Kasumi-1 (cell line): ENCODE measurements at places on chromosomes 5 and 9.
A peak's percentile ranks its signal among the peaks of the same experiment; 100 is the strongest.

DNA sequence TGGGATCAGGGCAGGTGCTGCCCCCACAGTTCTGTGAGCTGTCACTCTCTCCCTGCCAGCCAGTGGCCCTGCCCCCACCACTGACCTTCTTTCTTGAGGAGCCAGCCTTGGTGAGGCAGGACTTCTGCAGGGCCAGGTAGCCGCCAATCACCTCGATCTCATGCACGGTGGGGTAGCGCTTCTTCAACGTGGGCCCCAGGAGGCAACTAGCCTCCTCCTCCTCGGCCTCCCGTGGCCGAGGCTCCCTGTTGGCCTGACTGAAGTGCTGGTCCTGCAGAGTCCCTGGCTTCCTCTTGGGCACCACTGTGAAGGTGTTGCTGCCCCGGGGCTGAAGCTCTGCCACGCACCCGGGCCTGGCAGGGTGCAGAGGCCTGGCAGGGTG, 1.6 kb downstream of the TPRN start:
- no peak for DNase-seq

DNA sequence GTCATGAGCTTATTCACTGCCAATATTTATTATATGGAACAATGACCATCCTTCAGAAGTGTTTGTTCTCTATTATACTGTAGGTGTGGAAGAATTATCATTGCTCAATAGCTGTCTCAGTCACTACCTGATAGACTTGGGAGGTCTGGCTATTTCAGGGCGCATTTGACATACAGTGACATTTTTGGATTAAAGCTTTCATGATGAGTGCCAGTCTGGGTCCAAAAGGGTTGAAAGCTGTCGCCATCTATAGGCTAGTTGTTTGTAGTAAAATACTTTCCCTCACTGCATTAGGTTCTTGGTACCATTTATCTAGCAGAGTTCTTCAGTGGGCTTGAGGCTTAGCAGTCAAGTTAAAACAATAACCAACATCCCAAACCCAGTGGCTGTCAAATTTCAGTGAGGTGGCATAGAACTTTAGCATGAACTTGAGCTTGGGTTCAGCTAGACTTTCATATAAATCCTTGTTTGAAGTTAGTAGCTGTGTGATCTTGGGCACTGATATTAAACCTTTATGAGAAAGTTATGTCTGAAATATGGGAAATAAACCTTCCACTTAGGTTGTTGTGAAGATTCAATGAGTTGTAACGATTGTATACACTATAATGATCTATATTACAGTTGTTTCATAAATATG, 110.5 kb upstream of the CDKN2B start:
- DNase-seq = peak; percentile 8

DNA sequence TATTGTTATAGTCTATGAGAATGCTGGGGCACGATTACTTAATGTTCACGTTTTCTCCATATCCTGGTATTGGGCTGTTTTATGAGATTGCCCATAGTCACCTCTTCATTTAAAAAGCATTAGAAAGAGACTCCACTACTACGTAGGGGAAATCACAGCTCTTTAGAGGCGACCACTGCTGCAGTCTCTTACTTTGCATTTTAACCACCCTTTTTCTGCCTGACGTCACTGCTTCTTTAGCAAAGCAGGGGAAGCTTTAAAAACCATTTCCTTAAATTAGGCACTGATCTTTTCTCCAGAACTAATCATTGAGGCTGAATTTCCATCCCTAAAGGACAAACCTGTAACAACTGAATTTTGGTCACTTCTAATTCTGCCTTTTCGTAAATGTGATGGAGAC, 38.9 kb downstream of the ZNF608 start:
- no peak for DNase-seq

GRCh38 chr9:101460965-101461364, 25.4 kb upstream of the ALDOB start:
- no peak for DNase-seq

DNA sequence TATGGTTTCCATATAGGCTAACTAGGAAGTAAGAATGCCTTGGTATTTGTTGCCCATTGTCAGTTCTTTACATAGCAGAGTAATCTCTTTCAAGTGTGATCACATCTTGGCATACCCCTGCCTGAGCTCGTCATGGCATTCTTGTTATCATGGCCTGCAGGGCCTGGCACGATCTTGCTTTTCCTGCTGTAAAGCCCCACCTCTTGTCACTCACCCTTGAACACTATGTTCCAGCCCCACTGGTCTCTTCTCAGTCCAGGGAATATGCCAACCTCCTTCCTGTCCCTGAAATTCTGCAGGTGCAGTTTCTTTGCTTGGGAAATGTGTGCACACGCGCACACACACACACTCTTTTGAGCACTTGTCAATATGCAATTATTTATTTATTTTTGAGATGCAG, 250.2 kb upstream of the DMRT1 start:
- no peak for DNase-seq

DNA sequence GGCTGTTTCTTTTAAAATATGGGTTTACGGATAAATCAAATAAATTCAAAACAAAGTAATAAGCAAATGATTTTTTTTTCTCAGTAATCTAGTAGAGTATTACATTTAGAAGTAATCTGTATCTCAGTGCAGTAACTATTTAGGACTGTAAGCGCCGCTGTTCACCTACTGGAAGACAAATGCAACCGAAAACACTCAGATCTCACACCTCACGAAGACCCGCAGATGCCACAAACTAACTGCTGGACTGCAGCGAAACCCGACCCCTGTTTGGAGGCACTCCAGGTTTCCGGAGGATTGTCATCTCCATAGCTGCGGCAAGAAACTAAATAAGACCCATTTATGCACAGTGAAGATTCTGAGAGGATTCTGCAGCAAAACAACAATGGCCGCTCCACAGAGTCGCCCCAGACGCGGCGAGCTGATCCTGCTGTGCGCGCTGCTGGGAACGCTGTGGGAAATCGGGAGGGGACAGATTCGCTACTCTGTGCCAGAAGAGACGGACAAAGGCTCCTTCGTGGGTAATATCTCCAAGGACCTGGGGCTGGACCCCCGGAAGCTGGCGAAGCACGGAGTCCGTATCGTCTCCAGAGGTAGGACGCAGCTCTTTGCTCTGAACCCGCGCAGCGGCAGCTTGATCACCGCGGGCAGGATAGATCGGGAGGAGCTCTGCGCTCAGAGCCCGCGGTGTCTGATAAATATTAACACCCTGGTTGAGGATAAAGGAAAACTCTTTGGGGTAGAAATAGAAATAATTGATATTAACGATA, at the start of gene PCDHGA8:
TSS of gene PCDHGA8 (plus strand) at position 205 of the 770 bp plus-strand sequence. CDS start at position 386, 181 bp downstream.
- DNase-seq = no peak

GRCh38 chr9:127778280-127779135, at the start of gene SH2D3C:
Gene SH2D3C (minus strand): TSS chr9:127778666. CDS start chr9:127778627, 39 bp downstream.
- DNase-seq = peak; percentile 48

GRCh38 chr5:59199868-59200267, 617.0 kb downstream of the RAB3C start:
- no peak for DNase-seq

DNA sequence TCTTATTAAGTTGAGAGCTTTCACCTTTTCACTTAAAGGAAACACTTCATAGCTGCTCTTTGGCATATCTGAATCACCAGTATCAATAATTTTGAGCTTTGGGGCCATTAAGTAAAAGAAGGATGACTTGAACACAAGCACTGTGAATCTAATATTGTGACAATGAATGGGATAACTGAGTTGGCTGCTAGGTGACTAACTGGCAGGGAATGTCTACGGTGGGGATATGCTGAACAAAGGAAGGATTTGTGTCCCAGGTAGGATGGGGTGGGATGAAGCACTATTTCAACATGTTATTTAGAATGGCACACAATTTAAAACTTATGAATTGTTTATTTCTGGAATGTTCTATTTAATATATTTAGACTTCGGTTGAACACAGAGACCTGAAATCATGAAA, 123.6 kb downstream of the TEX10 start:
- no peak for DNase-seq

DNA sequence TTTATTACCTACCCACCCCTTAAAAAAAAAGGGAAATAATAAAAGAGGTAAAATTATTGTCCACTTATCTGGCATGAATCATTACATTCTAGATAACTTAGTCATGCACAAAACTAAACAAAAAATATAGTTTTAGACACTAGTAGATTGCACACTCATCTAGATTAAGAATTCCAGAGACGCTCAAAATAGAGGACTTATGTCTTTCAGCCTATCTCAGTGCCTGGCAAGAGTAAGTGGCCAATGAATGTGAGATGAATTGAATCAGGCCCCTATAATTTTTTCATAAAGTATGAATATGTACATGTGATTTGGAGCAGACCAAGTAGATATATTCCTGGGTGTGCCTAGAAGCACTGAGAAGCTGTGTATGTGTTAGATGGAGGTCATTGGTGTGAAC, 2.0 kb upstream of the RXFP3 start:
- no peak for DNase-seq

DNA sequence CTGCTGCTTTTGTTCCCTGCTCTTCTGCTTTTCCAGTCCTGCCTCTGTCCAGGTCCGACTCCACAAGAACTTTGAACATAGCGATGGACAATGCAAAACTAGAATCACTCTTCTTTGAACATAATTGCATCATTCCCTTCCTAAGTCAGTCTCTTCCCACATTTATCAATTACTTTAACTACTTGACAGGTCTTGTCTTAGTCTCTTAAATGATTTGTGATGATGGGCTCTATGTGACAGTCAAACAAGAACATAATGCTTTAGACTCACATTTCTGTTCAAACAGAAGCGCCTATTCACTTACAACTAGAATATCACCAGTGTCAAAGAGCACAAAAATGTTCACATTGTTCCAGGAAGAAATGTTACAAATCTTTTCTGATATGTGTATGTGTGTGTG, 278.1 kb downstream of the SH3GL2 start:
- no peak for DNase-seq

DNA sequence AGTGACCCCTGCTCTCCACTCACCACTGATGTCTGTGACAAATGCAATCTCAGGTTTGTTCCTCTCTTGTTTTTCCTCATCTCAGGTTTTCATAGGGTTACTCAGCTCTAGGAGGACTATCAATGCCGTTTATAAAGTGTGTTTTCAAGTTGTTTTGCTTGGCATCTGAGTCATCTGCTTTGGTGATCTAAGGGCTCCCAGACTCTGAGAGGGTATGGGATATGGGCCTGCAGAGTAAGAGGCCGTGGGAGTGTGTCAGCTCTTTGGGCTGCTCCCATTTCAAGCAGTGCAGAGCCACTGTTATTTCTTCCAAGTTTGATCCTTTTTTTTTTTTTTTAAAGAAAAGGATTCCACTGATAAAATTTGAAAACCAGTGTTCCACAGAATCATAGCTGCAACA, 46.3 kb downstream of the NNT start:
- DNase-seq = no peak

DNA sequence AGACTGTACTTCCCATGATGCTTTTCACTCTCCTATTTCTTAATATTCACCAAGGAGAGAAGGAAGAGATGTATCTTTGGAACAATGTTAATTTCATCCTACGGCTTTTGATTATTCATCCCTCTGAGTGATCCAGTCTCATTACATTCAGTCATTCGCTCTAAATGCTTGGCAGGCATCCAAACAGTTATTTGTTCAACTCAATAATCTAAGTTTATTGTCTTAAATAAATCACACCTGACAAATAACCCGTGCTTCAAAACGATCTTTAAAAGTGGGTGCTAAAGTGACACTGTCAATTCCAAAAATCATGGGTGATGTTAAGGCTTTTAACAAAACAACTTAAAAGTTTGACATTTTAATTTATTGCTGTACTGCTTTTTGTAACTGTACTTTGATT, 233.1 kb downstream of the RASEF start:
- DNase-seq = no peak

DNA sequence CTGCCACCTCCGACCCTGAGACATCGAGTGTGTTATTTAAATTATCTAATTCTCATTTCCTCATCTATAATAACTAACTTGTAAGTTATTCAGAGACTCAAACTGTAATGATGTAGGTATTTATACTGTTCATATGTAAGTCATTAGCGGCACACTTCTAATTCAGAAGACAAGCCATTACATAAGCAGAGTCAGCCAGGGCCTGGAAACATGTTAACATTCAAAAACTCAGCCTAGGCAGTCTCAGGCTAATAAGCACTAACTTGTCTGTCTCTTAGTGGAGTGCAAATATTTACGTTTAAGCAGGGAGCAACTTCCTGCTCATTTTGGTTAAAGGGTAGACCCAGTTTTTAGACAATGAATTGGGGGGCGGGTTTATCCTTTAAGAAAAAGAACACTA, 598.4 kb downstream of the ACTL7B start:
- DNase-seq = no peak

DNA sequence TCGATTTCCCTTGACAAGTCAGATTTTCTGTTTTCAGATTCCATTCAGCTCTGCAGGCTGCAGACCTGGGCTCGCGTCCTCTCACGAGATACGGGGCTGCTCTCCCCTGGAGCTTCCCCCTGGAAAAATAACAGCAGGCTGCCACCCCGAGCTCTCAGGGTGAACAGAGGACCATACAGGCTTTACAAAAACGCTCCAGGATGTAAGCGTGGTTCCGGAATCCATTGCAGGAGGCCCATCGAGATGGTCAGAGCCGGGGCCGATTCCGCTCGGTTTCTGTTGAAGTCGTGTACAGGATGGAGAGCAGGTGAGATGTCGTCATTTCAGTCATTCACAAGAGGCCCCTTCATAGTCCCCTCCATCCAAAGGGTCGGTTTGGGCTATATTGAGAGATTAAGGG, 297.7 kb upstream of the IRX4 start:
- no peak for DNase-seq

- DNase-seq = peak; percentile 73
Measured at GRCh38 chr5:114449860-114450421, 88.1 kb downstream of the KCNN2 start.
